ENCODE measurements at places on chromosomes 11 and 22. TPM values are rescaled to one million over a fixed set of nuclear protein-coding genes. Genes with fewer than 3 reads are reported as not detected.

Gene NRXN2
- total RNA-seq = 0.87 TPM

Gene ASCL2
- total RNA-seq = not detected

Gene JAML
- total RNA-seq = not detected

Gene MCAM
- 11.3 TPM for total RNA-seq

Gene KRTAP5-11
- not detected for total RNA-seq

Gene HINFP
- total RNA-seq = 7.5 TPM
